ENCODE measurements at places on chromosomes 4 and X. TPM values are rescaled to one million over a fixed set of nuclear protein-coding genes. Genes with fewer than 3 reads are reported as not detected.

DNA sequence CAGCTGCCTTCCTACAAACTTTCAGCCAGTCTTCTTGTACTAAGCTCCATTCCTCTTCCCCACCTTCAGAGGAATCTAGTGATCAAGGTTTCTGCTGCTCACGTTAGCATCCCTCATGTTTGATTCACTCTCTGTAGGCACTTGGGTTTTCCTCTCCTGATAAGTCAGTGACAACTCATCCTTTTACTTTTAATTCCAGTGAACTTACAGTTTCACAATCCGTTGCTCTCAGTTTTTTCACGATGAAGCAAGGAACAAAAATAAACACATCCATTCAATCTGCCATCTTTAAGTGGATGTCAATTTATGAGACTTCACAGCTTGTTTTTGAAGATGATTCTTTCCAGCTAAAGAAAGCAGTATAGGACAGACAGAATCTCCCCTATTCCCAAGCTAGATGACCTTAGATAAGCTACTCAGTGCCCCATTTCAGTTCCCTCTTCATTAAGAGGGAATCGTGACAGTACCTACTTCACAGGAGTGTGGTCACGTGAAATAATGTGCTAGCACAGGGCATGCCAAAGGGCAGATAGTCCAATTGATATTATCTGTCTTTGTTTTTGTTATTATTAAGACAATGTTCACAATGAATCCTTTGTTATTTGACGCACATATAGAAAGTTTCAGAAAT, 234.3 kb downstream of the PALLD start:
- DNase-seq, result no peak

- DNase-seq, result no peak
These were observed 174.1 kb downstream of the CBR4 start for GRCh38 chr4:168835880-168836454.

DNA sequence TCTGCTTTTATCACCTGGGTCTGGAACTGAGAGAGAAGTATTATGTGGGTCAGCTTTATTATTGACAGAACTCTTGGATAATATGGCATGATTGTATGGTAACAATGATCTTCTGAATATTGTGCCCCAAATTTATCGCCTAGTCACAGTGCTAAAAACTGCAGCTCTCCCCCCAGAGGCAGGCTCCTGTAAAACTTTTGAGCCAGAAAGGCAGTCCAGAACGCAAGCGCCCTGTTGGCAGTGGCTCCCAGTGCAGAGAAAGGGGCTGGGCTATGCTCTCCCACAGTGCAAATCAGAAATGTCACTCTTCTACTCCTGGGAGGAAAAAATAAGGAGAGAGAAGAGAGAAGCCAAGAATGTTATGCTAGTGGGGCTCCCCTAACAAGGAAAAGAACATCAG, 50.5 kb downstream of the HELT start:
- no peak for DNase-seq

- no peak for DNase-seq
These were observed 92.0 kb upstream of the EMCN start for GRCh38 chr4:100609810-100610209.

DNA sequence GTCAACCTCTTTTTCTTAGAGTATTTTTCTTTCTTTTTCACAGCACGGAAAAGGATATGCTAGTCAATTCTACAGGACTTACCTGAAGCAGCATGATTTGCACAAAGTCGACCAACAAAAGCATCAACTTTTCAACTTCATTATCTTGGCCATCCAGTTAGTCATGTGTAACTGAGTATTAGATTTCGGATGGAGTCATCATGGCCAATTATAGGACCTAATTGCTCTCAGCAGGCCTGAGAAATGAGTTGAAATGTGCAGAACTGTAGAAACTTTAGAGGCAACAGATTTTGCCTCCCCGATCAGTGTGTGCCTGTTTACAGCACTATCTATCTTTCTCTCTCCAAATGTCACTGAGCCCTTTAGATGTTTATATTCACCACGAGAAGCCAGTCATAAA, 41.0 kb downstream of the PCDH10 start:
- no peak for DNase-seq

GRCh38 chr4:183905081-183905592, at the start of gene STOX2:
STOX2 (plus strand) TSS chr4:183905307; CDS start chr4:183906791, 1,484 bp downstream.
- peak; percentile 34 for DNase-seq

DNA sequence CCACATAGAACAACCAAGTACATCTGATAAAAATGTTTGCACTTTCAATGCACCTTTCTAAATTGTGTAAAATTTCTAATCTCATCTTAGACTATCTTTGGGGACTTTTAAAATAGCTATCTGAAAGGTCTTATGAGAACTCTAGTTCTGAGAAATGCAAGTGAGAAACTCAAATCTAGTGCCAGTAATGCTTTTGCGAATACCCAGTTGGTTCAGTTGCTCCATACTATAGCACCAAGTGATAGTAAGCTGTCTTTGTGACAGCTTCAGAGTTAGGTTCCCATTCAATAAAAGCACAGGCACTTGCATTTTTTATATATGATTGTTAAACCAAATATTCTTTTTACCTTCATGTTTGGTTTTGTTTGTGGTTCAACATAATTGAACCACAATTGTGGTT, 4.5 kb upstream of the ITM2A start:
- DNase-seq, result no peak

- DNase-seq, result no peak
These were observed 282.3 kb downstream of the INPP4B start for GRCh38 chr4:142563682-142564291.

- no peak for DNase-seq
These were observed 75.4 kb downstream of the DCHS2 start for GRCh38 chr4:154416190-154416547.

DNA sequence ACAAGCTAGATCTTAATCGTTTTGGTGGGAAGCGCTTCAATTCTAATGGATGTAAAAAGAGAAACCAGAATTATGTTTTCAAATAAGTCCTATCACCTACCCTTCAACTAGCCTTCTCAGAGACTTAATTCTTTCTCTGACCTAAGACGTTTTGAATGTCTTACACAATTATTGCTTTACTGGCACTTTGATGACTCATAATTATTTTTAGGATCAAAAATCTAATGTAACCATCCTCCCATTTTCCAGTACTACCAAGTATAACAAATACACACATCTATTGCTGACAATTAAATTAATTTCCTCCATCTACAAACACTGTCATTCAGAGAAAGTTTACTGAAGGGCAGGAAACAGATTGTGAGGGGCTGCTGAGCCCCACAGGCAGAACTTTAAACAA, 108.6 kb downstream of the PPP3CA start:
- peak; percentile 37 for DNase-seq

DNA sequence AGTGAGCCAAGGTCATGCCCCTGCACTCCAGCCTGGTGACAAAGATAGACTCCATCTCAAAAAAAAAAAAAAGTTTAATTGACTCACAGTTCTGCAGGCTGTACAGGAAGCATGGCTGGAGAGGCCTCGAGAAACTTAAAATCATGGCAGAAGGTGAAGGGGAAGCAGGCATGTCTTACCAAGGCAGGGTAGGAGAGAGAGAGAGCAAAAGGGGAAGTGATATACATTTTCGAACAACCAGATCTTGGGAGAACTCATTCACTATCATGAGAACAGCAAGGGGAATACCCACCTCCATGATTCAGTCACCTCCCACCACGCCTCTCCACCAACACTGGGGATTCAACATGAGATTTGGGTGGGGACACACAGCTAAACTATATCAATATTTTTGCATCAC, 315.2 kb upstream of the HTR2C start:
- DNase-seq, result no peak

GRCh38 chr4:1459722-1460511, 53.7 kb upstream of the NKX1-1 start:
- DNase-seq, result no peak

- DNase-seq, result no peak
These were observed 24.0 kb downstream of the ABCB7 start for GRCh38 chrX:75131973-75132627.

- DNase-seq, result no peak
These were observed 202.9 kb downstream of the CHIC1 start for GRCh38 chrX:73765776-73766430.

DNA sequence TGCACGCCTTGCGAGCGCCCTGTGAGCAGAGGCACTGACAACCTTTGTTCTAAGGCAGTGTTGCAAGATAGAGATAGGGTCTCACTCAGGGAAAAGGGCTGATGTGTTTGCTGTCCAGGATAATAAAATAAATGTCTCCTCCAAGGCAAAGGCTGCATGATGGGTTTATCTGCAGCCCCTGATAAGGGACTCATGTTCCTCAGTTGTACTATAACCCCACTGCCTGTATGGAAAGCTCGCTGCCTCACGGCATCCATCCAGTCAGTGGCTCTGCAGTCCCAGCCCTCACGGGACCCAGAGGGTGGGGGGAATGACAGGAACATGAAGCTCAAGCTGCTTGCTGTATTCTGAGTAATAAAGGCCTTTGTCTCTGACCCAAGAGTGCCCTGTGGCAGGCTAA, 22.6 kb downstream of the BCLAF3 start:
- no peak for DNase-seq

GRCh38 chr4:127586922-127587571, 45.7 kb upstream of the INTU start:
- DNase-seq, result peak; percentile 52

DNA sequence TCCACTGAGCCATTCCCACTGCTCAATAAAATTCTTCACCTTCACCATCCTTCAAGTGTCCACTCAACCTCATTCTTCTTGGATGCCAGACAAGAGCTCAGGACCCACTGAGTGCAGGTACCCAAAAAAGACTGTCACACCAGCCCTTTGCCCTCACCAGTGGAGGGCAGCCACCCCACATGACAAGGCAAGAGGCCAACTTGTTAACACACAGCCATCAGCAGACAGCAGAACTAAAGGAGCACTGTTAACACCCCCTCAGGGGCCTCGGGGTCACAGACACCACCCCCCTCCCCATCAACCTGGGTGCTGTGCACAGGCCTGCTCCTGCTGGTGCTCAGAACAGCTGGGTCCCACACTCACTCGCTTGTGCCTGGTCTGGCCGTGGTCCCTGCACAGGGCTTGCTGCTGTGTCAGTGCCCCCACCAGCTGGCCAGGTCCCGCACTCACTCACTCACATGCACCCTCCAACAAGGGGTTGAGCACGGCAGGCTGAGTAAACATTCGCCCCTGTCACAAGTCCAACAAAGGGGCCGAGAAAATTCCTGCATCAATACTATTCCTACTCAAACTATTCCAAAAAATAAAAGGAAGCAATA, 54.1 kb downstream of the ATRX start:
- peak; percentile 15 for DNase-seq

DNA sequence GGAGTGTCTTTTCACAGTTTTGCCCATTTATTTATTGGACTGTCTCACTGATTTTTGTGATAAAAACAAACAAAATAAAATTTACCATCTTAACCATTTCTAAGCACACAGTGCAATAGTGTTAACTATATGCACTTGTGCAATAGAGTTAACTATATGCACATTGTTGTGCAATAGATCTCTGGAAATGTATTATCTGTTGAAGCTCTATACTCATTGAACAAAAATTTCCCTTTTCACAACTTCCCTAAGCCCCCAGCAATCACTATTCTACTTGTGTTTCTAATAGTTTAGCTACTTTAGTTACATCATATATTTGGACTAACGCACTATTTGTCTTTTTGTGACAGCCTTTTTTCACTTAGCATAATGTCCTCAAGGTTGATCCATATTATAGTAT, 59.7 kb upstream of the BEX4 start:
- DNase-seq, result no peak

GRCh38 chr4:118826723-118827444, 9.0 kb downstream of the SEC24D start:
- no peak for DNase-seq

DNA sequence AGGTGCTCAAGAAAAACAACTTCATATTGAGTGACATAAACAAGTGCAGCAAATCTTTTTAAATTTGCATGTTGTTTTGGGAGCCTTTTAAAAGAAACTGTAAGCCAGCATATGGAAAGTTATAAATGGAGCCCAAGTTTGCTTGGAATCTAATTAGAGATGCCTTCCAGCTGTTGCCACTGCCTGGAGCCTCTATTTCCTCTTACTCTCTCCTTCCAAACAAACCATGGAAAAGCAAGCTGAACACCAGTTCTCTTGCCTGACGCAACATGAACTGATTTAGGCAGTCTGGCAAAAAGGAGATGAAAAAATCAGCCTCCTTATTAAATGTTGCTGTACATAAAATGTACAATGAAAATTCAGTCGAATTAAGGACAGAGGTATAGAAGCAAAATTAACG, 21.5 kb downstream of the ARSJ start:
- DNase-seq, result no peak

DNA sequence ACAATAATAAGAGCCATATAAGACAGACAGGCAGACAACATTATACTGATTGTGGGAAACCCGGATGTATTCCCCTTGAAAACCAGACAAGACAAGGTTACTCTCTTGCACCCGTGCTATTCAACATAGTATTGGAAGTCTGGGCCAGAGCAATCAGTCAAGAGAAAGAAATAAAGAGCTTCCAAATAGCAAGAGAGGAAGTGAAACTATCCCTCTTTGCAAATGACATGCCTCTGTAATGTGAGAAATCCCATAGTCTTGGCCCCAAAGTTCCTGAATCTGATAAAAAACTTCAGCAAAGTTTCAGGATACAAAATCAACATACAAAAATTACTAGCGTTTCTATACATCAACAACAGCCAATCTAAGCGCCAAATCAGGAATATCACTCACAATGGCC, 102.1 kb downstream of the DCAF12L2 start:
- DNase-seq, result no peak

DNA sequence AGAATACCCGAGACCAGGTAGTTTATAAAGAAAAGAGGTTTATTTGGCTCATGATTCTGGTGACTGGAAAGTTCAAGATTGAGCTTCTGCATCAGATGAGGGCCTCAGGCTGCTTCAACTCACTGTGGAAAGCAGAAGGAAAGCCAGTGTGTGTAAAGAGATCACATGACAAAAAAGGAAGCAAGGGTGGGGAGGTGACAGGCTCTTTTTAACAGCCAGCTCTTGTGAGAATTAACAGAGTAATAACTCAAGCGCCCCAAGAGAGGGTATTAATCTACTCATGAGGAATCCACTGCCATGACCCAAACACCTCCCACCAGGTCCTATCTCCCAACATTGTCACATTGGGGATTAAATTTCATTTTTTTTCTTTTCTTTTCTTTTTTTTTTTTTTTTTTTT, 6.3 kb upstream of the YIPF6 start:
- DNase-seq, result no peak

DNA sequence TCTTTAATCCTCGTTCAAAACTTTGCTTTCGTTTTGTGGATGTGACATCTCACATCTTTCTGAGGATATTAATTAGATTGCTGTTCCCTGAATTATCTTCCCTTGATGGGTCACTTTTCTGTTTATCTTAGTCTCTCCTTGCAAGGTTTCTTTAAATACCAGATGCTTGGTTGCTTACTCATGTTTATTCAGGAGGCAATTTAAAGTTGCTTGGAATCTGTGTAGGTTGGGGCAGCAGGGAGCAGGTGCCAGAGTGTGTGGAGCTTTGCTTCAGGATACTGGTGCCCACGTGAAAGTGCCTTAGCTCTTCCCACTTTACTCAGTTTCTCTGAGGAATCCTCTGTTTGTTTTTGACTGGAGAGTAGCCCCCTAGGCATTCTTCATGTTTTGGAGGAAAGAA, 24.0 kb downstream of the ANAPC4 start:
- DNase-seq, result no peak

The SOWAHB gene
- total RNA-seq, result not detected

The PGAM4 gene
- not detected for total RNA-seq

The CDS1 gene
- not detected for total RNA-seq

The ITGB1BP2 gene
- 0.40 TPM for total RNA-seq

The RTL5 gene
- total RNA-seq, result 0.60 TPM

The ADAM29 gene
- not detected for total RNA-seq

The POU4F2 gene
- total RNA-seq, result not detected

The RAB41 gene
- not detected for total RNA-seq

The PIM2 gene
- total RNA-seq, result 4.2 TPM

The LUZP4 gene
- total RNA-seq, result not detected

The NPY2R gene
- total RNA-seq, result not detected

Data from lung microvascular endothelial cell (primary cell).